Fibroblast of villous mesenchyme (primary cell): ENCODE measurements at places on chromosomes 1 and 21. TPM values are rescaled to one million over a fixed set of nuclear protein-coding genes. Genes with fewer than 3 reads are reported as not detected.

- DNase-seq, result no peak
These were observed 168.2 kb downstream of the DSCAM start for GRCh38 chr21:40678681-40679284.

Gene DHX9
- total RNA-seq, result 116 and 160 TPM in 2 replicates

GRCh38 chr1:206734499-206735142 is 36.0 kb upstream of the IL19 start:
- DNase-seq, result peak; percentile 34

Gene LAD1
- not detected in 2 replicates for total RNA-seq

GRCh38 chr21:41425954-41426675 is at the start of gene MX1:
TSS of gene MX1 (plus strand) at chr21:41426239. CDS start at chr21:41432071, 5,832 bp downstream.
- peak; percentile 65 for DNase-seq

DNA sequence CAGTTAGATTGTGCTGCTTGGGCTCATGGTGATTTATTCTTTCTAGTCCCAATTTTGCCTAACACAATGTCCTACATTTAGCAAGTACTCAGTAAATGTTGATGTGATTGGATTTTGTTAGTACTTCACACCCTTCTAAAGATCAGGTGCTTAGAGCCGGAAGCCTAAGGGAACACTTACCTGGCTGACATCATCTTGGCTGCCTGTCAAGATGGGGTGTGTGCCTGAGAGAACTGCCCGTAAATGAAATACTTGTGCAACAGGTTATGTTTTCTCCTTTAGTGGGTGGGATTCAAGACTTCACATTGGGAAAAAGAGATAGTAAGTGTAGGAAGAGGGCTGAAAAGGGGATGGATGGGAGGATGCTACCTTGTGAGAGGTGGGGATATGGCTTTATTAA is 75.5 kb upstream of the MACF1 start:
- DNase-seq, result no peak

GRCh38 chr1:201009962-201010645 is 13.4 kb downstream of the KIF21B start:
- DNase-seq, result no peak

Gene FCMR
- total RNA-seq, result 1.3 and 1.6 TPM in 2 replicates

- DNase-seq, result no peak
These were observed 110.1 kb downstream of the MRPS6 start for GRCh38 chr21:34183331-34183928.

DNA sequence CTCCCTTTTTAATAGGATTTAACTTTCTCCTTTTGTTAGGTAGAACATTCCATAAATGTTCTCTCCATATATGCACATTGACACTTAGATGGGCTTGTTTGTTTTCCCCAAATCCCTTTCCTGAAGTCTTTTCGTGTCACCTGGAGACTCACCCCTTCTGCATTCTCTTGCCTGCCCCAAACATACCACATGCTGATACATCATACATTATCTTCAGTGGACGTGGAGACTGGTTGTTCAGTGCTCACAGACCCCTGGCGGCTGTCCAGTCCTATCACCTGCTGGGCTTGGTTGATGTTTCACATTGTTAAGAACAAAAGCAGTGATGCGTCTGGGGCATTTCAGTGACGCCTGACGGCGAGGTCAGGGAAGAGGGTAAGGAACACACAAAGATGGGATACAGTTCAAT is 22.2 kb downstream of the FMOD start:
- no peak for DNase-seq

- no peak for DNase-seq
These were observed 59.5 kb downstream of the BACE2 start for GRCh38 chr21:41227357-41228005.

Gene C1orf146
- total RNA-seq, result not detected in 2 replicates

DNA sequence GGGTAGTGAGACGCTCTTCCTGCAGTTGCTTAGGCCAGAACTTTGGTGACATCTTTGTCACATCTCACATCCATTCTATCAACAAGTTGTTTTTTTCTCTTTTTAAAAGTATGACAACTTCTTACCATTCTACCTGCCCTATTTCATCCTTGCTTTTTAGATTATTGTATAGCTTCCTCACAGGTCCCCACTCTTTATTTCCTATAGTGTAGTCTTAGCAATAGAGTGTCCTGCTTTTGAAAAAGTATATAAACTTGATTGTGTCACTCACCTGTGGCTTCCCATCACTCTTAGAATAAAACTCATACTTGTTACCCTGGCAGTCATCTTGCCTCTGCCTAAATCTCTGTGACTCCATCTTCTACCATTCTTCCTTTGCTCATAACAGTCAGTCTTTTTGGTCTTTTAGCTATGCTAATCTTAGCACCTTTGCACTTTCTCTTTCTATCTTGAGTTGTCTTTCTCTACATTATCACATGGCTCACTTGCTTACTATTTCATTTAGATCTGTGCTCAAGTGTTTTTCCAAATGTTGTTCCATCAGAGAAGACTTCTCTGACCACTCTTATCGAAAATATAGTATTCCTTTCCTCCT is 9.5 kb downstream of the CDC73 start:
- DNase-seq, result no peak

Gene VWA1
- total RNA-seq, result 5.6 and 6.8 TPM in 2 replicates

- DNase-seq, result peak; percentile 99
These were observed 94.0 kb upstream of the KIF26B start for GRCh38 chr1:245060684-245061374.

DNA sequence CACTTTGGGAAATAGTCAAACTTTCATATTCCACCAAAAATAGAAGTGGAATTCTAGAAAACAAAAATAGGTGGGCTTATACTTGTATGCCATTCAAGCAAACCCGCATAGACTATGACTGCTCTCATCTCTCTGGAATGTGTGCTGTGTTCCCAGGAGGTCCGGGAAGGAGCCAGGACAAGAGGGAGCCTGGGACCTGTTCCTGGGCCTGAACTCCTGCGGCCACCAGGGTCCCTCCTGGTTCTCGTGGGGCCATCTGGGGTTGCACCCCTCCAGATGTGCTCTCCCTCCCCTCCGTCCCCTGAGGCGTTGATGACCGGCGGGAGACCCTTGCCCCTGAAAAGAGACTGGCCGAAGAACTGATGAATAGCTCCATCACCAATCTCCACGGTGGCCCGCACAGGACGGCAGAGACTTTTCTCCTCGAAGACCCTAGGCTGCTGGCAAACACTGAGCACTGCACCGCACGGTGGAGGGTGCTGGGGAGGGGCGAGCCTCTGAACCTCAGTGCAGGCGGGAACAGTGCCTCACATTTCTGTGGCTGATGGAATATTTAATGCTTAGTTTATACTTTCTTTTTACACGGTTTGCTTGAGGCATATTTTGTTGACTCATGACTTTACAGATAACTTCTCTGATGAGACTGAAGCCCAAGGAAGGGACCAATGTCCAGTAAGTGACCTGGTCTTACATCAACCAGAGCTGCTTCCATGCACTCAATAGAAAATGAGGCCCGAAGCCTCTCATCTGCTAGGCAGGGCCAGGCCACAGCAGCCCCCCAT is 9.6 kb upstream of the ADARB1 start:
- DNase-seq, result peak; percentile 28

Gene PAQR6
- total RNA-seq, result 0.43 and 0.64 TPM in 2 replicates

Gene KIF2C
- 18.7 and 26.8 TPM in 2 replicates for total RNA-seq

- DNase-seq, result no peak
These were observed 274.9 kb downstream of the NUF2 start for GRCh38 chr1:163596541-163597258.

- no peak for DNase-seq
These were observed 168.9 kb downstream of the FASLG start for GRCh38 chr1:172827841-172828240.

GRCh38 chr1:3245768-3246167 is 176.8 kb downstream of the PRDM16 start:
- no peak for DNase-seq

DNA sequence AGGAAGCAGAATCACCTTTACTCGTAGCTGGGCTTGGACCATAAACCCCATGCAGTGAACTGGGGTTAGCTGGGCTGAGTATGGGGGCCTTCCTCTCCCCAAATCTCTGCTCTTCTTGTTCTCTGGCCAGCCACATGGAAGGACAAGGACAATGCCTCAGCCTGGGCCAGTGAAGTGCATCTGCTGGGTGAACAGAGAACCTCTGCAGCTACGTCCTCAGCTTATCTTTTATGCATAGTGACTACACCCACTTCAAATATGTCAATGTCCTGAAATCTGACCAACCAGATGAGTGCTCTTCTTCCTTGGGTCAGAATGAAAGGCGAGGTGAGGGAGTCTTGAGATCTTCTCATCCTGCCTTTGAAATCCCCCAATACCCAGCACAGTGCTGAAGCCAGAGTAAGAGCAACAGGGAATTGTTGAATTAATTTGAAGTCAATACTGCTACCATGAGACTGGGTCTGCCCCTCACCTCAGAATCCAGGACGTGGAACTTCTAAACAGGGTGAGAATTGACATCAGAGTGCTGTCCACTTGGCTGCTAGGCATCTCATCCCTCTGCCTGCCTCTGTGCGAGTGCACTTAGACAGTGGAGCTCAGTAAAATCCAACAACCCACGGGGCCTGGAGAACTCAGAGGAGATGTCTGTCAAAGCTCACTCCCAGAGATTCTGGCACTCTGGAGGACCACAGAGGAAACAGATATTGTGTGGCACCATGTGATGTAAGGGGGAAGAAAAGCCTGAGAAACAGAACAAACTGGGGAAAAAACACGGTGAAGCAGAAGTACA is 99.0 kb downstream of the IER5 start:
- no peak for DNase-seq

DNA sequence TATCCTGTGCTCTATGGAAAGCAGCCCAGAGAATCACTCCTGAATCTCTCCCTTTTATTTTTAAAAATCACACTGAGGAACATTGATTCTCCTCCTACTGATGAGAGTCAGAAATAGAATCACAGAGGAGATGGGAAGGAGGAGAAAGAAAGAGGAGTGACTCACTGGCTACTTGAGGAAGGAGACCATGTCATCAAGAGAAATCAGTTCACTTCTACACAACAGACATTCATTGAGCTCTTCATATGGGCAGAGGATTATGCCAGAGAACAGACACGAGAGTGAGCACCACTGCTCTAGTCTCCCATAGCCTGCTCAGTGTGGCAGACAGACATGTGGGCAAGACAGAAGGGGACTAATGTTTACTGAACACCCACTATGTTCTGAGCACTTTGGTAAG is 44.2 kb downstream of the RAB3B start:
- no peak for DNase-seq

Gene LY9
- total RNA-seq, result under 0.01 TPM in 1 of 2 replicates, not detected in the other

DNA sequence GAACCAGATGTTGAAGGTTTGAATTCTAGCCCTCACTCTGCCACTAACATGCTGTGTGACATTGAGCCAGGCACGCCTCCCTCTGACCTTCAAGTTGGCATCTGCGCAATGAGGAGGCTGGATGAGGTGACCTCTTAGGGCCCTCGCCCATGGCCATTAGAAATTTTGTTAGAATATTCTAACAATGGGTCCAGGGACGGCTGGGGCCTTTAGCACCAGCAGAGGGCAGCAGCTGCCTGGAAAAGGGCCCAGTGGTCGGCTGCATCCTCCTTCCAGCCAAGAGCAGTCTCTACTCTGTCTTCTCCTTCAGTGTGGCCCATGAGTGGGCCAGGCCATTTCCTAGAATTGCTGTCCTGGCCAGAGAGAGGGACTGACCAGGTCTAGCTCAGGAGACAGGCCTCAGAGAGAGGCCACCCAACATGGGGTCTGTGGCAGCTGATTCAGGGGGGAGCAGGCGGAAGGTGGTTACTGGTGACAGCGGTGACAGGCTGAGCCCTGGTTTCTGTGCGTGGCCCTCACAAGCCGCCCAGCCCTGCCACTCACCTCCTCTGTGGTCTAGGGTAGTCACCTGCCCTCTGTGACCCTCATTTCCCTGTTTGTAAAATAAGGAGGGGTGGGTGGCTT is 101.3 kb upstream of the ACTL8 start:
- DNase-seq, result peak; percentile 30

GRCh38 chr1:207155028-207155427 is 51.0 kb downstream of the C4BPA start:
- no peak for DNase-seq

Gene PPFIA4
- 1.6 and 4.3 TPM in 2 replicates for total RNA-seq

DNA sequence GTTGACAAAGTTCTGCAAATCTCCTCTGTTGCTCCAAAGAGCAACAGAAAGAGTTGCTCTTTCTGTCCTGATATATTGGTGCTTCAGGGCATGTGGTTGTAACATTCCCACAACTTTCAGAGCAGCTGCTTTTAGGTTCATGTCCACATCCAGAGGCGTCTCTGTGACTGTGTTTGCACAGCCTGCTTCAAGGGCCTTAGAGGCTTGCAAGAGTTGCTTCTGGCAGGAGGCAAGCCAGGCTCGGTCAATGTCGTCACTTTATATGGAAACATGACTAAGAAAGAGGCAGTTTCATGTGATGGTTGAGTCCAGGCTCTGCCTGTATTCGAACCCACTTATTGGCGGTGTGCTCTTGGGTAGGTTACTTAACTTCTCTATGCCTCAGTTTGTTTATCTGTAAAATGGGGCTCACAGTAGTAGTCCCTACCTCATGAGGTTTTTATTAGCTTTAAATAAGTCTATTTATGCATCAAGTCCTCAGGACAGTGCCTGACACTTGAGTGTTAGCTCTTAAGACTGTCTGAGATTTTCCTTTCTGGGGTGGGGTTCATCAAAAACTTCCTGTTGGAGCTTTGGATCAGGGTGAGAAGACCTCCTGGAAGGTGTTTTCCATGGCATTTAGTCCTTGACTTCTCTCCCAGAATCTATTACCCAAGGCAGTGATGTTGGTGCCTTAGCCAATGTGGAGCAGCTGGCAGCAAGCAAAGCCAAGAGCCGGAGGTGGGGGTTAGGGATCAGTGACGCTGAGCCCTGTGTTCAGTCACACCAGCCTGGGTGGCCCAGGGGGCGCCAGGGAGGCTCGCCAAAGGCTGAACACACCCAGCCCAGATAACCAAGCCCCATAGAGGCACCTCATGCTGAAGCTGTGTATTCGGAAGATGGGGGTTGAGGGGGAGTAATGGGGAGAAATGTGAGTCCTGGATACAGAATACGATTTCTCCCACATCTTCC is 18.9 kb downstream of the LHX4 start:
- DNase-seq, result no peak

Gene NLRP3
- total RNA-seq, result 0.43 and 0.97 TPM in 2 replicates

GRCh38 chr1:83932281-83932680 is 66.7 kb downstream of the TTLL7 start:
- no peak for DNase-seq

Gene ADORA3
- not detected in 2 replicates for total RNA-seq

Gene GCSAML
- total RNA-seq, result not detected in 2 replicates

DNA sequence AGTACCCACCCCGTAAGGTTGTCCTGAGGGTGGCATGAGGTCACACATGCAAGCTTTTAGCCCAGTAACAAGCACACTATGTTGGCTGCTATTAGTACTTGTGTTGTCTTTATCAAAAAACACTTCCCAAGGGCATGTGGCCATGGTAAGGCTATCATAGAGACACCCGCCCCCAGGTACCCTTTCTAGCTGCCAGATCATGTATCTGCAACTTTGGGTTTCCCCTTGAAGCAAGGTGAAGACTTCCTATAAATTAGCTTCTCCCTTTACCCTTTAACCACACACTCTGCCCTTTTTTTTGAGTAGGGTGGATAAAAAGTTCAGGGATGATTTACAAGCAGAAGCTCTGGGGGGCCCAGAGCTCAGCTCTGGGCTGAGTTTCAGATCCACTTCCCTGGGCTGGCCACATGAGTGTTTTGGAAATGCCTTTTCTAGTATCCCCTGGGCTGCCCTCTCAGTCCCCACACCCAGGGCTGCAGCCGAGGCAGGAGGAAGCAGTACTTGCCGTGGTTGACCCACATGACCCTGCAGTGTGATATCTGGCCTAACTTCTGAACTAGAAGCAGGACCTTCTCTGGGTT is 2.0 kb downstream of the ZDHHC18 start:
- DNase-seq, result no peak
